ENCODE measurements at places on chromosomes 2 and 18.

- no peak for DNase-seq
Measured at GRCh38 chr2:96146153-96146880, 1.1 kb upstream of the DUSP2 start.

- no peak for DNase-seq
Measured at GRCh38 chr2:64420677-64421076, 33.3 kb upstream of the LGALSL start.

GRCh38 chr2:55119711-55120487 is 69.6 kb upstream of the RTN4 start:
- no peak for DNase-seq

GRCh38 chr2:29165362-29166241 is 50.4 kb downstream of the CLIP4 start:
- peak; percentile 74 for DNase-seq

DNA sequence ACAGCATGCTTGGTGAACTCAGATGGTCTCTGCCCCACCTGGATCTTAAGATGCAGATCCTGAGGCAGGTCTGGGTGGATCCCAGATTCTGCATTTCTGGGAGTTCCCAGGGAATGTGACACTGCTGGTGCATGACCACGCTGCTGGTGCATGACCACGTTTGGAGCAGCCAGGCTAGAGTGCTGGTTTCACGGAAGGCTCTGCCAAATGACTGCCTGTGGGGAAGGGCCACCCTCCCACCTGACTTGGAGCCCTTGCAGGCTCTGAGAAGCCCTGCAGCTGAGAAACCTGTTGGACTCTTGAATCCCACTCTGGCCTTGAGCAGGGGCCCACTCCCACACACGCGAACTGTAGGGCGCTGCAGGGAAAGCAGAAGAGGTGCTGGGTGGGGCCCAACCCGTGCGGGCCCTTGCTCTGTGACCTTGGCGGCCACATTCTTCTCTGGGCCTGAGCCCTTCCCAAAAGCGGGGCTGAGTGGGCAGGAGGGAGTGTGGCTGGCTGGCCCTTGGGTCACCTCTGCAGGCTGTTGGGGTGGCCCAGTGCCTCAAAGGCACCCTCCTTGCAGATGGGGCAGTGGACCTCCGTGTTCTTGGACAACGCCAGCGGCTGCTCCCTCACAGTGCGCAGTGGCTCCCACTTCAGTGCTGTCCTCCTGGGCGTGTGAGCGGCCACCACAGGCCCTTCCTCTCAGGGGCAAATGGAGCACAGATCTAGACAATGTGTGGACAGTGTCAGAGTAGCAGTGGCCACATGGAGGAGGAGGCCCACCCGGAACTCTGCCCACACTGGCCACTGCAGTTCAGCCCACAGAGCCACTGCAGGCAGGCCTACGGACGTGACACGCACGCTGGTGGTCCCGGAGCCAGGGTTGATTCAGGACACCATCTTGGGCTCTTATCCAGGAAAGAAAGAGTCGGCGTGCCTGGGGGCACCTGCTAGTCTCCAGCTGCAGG is 7.9 kb downstream of the ERFE start:
- no peak for DNase-seq

DNA sequence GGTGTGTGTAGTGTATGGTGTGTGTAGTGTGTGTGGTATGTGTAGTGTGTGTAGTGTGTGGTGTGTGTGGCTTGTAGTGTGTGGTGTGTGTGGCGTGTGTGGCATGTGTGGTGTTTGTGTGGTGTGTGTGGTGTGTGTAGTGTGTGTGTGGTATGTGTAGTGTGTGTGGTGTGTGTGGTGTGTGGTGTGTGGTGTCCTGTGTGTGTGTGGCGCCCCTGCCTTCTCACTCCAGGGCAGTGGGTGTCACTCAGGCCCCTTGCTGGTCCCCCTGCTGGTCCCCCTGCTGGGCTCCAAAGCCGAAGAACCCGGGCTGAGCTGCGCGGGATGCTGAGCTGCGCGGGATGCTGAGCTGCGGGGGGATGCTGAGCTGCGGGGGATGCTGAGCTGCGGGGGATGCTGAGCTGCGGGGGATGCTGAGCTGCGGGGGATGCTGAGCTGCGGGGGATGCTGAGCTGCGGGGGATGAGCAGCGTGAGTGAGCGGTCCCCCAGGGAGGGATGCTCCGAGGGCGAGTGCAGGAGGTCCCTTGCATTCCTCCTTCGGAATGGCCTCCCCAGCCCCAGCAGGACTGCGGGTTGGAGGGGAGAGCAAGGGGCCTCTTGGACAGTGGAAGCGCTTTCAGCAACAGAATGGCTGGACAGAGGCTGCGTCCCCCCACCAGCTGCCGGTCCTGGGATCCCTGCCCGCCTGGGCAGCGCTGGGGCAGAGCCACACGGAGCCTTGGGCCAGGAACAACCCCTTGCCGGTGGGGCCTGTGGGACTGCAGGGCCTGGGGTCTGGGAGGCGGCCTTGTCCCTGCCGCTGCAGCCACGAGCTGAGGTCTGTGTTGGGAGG is 3.4 kb upstream of the RTP5 start:
- DNase-seq, result no peak

DNA sequence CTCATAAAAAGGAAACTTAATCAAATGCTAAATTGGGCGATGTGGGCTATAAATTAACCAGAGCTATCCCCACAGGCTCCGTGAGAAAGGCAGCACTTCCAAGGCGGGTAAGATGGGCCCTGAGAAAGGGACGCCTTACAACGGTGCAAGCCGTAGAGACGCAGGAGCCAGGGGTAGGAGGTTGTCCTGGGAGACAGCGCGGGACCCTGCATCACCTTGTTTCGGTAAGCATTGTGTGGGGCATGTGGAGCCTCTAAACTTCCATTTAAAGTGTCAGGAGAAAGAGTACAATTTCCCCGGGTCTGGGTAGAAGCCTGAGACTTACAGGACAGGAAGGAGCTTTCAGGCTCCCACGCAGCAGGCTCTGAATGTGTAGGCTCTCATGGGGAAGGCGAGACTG is 1.2 kb upstream of the PER2 start:
- no peak for DNase-seq

Data from fibroblast of skin of right quadriceps (primary cell).